ENCODE measurements at places on chromosomes 12 and 14.

DNA sequence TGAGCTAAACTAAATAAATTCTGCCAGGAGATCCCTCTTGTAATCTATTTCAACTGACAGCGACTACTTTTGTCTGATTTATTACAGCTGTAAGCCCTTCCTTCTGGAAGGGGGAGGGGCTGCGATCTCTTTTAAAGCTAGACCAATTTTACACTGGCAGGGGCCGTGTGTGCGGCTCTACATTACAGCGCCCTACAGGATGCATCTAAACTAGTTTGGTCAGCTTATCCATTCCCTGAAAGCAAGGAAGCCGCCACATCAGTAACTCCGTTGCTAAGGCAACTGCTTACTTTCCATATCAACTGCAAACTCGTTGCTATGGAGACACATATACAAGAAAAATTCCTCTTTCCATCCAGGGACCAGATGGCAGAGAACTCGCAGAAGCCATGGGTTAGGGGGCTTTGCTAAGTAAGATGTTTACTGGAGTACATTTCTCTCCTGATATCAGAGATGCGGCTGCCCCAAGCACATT, 17.4 kb downstream of the FOXN3 start:
- no peak for DNase-seq

GRCh38 chr12:85951823-85952222, 77.7 kb downstream of the NTS start:
- DNase-seq: no peak

- DNase-seq: no peak
Observed at GRCh38 chr14:64118892-64119291, 175.3 kb downstream of the ESR2 start.

GRCh38 chr14:94382716-94383596, 5.4 kb downstream of the SERPINA1 start:
- DNase-seq: no peak

DNA sequence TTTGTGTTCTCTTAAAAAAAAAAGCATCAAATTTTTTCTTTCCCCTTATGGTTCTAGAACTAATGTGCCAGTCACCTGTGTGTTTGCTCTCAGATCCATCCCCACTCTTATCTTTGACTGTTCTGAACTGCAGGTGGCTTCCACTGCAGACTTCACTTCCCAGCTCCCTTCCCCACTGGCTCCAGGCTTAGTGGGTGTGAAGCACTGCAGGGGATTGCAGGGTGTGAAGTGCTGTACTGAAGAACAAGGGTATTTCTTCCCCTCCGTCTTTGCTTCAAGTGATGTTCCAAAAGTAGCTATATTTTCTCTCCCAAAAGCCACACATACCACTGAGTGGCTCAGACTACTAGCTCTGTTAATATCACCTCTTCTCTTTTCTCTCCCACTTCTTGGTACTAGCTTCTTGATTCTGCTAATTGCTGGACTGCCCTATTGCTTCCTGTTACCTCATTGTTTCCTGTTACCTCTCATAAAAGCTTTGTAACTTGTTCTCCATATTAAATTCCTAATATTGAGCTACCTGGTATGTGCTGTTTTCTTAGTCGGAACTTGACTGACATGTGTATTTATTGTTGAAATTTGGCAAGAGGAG, 115.4 kb upstream of the PRICKLE1 start:
- no peak for DNase-seq

DNA sequence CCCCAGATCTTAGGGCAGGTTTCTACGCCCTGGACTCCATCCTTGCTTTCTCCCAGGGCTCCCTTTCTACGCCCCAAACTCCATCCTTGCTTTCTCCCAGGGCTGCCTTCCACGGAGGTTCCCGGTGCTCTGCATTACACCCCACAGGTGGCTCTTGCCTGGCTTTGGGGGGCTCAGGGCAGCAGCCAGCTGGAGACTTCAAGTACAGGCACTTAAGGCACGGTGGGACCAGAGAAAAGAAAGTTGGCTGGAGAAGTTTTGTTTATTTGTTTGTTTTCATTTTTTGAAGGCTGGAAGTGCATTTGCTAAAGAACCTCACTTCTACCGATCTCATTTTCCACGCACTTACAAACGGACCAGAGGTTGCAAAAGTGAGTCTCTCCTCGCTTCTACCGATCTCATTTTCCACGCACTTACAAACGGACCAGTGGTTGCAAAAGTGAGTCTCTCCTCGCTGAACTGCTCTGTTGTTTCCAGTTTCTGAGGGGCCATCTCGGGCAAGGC, 103.8 kb upstream of the MED13L start:
- no peak for DNase-seq

DNA sequence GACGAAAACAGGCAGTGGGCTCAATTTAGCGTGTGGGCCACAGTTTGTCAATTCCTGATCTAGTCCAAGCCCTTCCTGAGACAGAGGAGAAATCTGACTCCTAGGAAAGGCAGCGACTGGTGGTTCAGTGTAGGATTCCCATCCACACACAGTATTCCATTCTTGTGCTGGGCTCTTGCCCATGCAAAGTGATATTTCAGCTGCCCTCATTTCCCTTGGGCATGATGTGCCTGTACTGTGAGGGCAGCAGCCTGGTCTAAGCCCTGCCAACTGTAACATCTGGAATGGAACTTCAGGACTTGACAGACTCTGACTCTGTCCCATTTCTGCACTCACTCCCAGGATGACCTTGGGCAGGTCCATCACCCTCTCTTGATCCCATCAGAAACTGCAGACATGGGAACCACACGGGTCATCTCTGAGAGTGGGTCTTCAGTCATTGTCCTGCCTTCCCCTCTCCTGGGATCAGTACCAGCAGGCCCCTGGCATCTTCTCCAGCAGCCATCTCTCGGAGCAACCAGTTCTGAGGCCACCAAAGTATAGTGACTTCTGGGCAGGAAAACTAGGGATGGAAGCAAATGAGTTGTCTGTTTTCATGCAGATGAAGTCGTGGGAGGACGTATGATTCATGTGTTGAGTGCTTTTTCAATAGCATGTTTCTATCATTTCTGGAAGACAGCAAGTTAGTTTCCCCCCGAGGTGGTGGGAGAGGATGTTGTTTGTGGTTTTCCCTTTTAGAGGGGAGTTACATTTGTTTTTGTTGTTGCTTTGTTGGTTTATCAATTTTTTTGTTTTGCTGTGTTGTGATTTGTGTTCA, 54.2 kb upstream of the BCL2L14 start:
- DNase-seq: no peak

- no peak for DNase-seq
Observed at GRCh38 chr14:32947081-32947480, 8.4 kb downstream of the NPAS3 start.

DNA sequence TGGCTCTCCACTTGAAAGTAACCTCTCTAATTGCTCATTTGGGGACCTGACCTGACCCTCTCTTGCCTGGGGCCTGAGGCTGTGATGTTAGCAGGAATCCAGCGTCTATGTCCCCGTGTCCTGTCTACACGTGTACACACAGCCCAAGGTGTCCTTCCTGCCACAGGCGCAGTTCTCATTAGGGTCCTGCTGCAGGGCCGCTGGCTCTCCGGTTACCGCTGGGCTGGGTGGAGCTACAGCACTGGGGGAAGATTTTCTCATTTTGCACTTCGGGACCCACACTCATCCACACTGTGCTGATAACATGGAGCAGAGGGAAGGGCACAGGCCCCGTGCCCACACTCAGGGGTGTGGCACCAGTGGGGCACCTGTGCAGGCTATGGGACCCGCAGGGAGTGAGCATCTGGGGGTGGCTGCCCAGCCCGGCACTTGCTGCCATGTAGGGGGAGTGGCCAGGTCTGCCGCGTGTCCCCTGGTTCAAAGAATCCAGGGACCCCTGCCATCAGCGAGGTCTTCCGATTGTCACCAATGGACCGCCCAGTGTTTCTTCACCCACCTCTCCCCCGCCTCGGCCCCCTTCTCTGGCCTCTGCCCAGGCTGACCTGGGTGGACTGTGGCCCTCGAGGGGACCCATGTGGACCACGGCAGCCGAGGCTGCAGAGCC, 98.7 kb upstream of the SFSWAP start:
- DNase-seq: no peak

DNA sequence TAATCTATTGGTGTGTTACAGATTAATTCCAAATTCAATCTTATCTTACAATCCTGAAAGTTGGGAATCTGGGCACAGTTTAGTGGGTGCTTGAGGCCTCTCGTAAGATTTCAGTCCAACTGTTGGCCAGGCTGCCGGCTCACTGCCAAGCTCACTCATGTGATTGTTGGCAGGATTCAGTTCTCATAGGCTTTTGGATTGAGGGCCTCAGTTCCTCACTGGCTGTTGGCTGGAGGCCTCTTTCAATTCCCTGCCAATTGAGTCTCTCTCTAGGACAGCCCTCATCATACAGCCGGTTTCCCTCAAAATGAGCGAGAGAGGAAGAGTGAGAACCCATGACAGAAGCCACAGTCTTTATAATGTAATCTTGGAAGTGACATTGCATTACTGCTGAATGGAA, 123.5 kb upstream of the FBXO33 start:
- DNase-seq: no peak

DNA sequence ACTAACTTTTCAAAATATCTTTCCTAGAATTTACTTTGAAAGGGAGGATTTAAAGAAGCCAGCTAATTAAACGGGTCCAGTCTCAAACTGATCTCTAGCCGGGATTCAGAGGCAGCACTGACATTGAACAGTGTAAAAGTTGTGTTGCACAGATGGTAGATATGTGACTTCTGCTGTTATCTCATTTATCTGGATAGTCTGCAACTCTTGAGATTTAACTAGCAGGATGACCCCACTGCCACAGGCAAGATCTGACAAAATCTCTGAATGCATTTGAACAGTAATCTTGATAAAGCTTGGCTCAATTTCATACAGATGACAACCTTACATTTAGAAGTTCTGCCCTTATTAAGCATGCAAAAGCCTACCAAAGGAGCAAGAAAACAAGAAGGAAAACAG, 138.0 kb upstream of the CPNE8 start:
- DNase-seq: no peak

DNA sequence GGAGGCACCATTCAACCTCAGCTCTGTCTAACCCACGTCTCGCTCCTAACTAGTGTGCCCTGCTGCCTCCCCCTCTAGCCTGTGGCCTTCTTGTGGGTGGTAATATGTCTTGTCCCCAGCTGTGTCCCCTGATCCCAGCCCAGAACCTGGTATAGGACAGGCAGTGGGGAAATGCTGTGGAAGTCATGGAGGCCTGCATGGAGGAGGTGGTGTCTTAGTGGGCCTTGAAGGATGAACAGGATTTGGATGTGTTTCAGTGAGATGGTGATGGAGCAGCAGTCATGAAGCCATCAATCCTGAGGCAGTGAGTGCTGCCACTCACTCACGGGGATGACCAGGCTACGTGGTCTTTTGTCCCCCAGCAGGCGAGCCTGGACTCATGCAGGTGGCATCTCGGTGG, 13.4 kb downstream of the PLBD2 start:
- no peak for DNase-seq

- DNase-seq: no peak
Observed at GRCh38 chr12:129549656-129550055, 354.2 kb downstream of the TMEM132D start.

DNA sequence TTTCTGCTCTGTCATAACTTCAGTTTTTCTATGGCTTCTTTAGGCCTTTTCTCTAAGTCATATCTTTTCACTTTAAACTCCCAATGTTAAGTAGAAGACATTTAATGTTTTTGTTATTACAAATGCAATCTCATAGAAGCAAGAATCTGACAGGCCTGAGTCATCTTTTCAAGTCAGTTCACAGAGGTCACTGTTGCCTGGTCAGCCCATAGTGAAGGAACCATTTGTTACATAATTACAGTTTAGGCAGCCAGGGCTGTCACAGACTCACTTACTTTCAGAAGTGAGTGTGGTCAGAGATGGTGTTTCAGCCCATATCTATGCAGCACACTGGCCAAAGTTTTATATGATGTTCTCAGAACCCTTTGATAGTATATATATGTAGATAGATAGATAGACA, 46.5 kb downstream of the CCER1 start:
- DNase-seq: no peak

DNA sequence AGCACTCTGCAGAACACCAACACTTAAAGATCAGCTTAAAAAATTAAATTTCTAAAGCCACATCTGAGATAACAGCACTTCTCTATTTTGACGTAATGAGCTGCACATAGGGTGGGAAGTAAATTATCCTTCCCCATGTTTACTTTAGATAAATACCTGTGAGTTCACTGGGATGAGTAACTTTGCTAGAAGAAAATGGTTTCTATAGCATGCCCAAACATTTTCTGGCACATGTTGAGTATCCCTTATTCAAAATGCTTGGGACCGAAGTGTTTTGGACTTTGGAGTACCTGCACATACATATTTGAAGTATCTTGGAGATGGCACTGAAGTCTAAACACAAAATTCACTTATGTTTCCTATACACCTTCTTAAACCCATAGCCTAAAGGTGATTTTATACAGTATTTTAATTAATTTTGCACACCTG, 6.6 kb downstream of the SLC38A2 start:
- no peak for DNase-seq

DNA sequence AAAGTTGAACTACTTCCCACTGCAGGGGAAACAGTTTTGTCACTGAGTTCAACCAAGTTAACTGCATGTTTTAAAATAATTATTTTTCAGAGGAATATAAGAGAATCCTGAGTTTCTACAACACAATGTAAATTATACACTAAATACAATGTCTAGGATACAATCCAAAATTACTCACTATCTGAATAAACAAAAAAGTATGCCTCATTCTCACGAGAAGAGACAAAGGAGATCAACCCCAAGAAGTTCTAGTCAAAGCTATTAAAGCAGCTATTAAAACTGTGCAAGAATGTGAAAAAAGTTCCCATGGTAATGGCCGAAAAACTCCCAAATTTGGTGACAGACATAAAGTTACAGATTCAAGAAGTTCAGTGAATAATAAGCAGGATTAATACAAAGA, 8.8 kb upstream of the KCNK13 start:
- no peak for DNase-seq

DNA sequence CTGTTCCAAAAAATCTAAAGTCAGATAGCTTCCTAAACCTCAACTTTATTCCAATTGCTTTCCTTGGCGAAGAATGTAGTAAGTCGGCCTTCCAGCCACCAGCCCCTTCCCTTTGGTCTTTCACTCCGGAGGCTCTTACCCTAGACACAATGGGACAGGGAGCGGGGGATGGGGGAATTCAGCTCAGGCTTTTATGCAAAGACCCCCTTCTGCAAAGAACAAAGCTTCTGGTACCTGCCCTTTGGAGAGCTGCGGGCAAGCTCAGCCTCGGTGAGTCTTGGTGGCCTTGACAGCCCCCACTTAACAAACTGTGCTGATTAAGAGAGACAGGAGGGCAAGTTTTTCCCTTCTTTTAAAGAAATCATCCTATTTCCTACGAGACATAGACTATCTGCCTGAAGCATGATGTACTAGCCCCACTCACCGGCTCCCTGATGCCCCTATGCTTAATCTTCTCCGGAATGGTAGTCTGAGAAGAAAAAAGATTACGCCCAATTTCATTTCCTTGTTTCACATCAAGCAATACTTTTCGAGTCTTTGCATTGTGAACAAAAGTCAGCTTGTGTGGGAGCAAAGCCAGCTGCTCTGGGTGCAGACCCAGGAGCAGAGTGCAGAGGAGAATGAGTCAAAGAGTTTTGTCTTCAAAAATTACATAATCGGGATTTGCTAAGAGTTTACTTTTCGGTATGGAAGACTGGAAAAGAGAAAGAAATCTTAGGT, 1.5 kb upstream of the NANOG start:
- no peak for DNase-seq

All from activated CD8-positive, alpha-beta memory T cell treated with anti-CD3 and anti-CD28 coated beads for 1 hour (primary cell).